ENCODE measurements at places on chromosomes 5 and 9. TPM values are rescaled to one million over a fixed set of nuclear protein-coding genes. Genes with fewer than 3 reads are reported as not detected.

The CEL gene
- 1.9 TPM for total RNA-seq

The EXOSC3 gene
- total RNA-seq: 39.1 TPM

The CCDC171 gene
- 1.6 TPM for total RNA-seq

The HABP4 gene
- total RNA-seq: 11.7 TPM

DNA sequence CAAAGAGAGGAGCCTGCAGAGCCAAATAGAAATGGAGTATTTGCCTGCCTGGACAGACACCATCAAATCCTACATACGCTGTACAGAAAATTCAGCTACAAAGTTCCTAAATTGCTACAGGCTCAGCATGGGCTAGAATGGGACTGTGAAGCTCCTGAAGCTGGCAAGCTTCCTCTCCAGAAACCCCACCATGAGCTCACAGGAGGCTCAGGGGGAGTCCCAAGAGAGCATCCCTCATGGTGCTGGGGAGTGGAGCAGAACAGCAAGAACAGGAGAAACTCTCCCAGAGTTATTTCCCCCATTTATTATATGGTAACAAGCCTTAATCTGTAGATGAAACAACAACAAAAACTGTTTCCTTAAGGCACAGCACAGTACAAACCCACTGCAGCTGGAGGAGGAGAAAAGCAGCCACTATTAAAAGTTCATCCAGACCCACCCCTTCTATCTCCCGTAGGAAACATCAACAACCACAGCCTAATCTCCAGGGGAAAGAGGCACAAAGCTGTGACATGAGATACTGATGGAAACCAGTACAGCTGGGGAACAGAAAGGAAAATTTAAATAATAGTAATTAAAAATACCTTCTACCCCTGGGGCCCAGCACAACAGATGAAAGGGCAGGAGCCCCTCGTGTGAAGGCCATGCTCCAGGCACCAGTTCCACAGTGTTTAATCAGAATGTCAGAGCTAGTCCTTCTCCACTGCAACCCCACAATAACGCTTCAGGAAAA lies 548.5 kb downstream of the MTRR start:
- H3K36me3 ChIP-seq: no peaks in the 10 kb centered on the region
- no peaks in the 10 kb centered on the region for H3K4me1 ChIP-seq
- no peak overlapping the region for H3K4me3 ChIP-seq
- H3K27me3 ChIP-seq: no peaks in the 10 kb centered on the region
- H3K27ac ChIP-seq: no peak overlapping the region

DNA sequence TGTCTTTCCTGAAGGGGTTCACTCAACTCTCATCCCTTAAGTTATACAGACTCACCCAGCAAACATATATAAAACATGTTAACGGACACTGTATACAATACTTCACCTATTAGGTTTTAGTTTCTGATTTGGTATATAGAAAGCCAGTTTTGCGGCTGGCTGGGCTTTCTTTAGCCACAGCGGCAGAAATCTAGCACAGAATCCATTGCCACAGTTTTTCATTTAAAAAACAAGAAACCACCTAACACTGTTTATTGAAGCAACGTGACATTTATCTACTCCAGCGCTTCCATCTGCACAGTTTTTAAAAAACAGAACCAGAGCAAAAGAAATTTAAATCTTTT lies 67.3 kb downstream of the SNX30 start:
- no peak for DNase-seq
- H3K4me1 ChIP-seq: no peaks in the 10 kb centered on the region
- no peaks in the 10 kb centered on the region for H3K36me3 ChIP-seq
- no peak overlapping the region for H3K4me3 ChIP-seq

DNA sequence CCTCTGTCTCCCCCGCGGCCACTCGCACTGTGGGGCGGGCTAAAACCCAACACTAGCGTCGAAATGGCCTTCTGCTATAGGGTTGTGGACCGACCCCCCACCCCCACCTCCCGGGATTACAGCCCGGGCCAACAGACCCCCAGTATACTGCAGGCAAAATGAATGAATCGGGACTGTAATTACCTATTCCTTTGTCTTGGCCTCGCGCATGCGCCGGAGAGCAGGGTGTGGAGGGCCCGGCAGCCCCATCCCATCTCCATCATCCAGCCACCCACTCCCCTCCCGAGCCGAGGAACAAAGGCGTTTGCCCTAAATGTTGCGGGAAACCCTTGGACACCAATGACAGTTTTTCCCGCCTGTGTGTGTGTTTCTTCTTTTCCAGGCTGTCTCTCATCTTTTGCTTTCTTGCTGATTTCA lies 1.6 kb downstream of the BASP1 start:
- peaks cover 24% of the 10 kb centered on the region for H3K4me1 ChIP-seq
- peak overlapping the region; percentile 99 for H3K4me3 ChIP-seq
- DNase-seq: peak; percentile 61

- H3K36me3 ChIP-seq: no peaks in the 10 kb centered on the region
- no peak overlapping the region for H3K4me3 ChIP-seq
- no peak for DNase-seq
- H3K4me1 ChIP-seq: no peaks in the 10 kb centered on the region
- H3K27me3 ChIP-seq: no peaks in the 10 kb centered on the region
- no peak overlapping the region for H3K27ac ChIP-seq
Measured at GRCh38 chr9:86177995-86178394, 78.6 kb upstream of the GOLM1 start.

GRCh38 chr5:104126980-104127379 lies 564.4 kb upstream of the NUDT12 start:
- no peak overlapping the region for H3K27ac ChIP-seq
- no peak for DNase-seq
- no peak overlapping the region for H3K4me3 ChIP-seq
- H3K27me3 ChIP-seq: no peaks in the 10 kb centered on the region

DNA sequence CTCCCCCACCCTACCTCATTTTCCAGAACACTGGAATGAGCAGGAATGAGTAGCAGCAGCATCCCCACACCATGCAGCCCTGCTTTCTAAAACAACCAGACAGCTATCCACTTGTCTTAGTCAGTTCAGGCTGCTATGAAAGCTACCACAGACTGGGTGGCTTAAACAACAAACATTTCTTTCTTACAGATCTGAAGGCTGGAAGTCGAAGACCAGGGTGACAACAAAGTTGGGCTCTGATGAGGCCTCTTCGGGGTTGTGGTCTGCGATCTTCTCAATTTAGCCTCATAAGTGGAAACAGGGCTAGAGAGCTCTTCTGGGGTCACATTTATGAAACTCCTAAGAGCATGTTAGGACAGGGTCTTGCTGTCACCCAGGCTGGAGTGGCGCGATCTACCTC lies 38.9 kb downstream of the LPAR1 start:
- no peaks in the 10 kb centered on the region for H3K27me3 ChIP-seq
- H3K4me3 ChIP-seq: no peak overlapping the region
- H3K4me1 ChIP-seq: no peaks in the 10 kb centered on the region
- no peaks in the 10 kb centered on the region for H3K36me3 ChIP-seq
- H3K27ac ChIP-seq: no peak overlapping the region

GRCh38 chr5:68949256-68949655 lies 144.6 kb upstream of the SLC30A5 start:
- no peak for DNase-seq
- peaks cover 6% of the 10 kb centered on the region for H3K27me3 ChIP-seq
- H3K36me3 ChIP-seq: no peaks in the 10 kb centered on the region
- H3K27ac ChIP-seq: no peak overlapping the region

DNA sequence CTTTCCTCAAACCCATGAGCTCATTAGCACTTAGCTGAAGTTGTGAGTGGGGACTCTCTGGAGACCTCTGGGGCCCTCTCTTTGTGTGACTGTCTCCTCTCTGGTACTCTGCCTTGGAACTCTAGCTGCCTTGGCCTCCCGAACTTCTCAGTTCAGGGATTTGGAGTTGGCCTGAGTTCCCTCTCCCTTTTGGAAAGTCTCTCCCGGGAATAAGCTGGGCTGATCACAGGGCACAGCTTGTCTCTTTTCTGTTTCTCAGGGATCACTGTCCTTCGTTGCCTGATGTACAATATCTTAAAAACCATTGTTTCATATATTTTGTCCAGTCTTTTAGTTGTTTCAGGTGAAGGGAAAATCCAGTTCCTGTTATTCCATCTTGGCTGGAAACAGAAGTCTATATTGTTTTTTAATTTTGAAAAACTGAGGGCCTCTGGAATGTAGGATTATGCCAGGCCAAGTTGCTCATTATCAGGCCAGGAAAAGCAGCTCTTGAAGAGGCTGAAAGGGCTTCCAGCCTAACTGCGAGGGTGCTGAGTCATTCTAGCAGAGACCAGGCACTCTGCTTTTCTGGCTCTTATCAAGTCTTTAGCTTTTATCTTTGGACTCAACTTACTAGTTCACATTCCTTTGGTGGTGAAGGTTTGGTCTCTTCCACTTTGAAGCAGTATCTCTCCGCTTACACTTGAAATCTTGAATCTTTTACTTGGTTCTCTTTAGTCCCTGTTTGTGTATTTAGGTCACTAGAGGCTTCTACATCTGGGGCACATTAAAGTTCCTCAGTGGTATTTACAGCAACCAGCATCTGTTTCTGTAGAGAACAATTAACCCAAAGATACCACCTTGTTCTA lies 8.4 kb upstream of the RGS3 start:
- peak overlapping the region; percentile 94 for H3K27ac ChIP-seq
- no peaks in the 10 kb centered on the region for H3K36me3 ChIP-seq
- H3K27me3 ChIP-seq: no peaks in the 10 kb centered on the region
- DNase-seq: peak; percentile 97
- H3K4me3 ChIP-seq: no peak overlapping the region
- H3K4me1 ChIP-seq: peaks cover 22% of the 10 kb centered on the region

GRCh38 chr9:79166005-79166404 lies 405.8 kb upstream of the TLE4 start:
- H3K4me1 ChIP-seq: no peaks in the 10 kb centered on the region
- H3K27me3 ChIP-seq: no peaks in the 10 kb centered on the region
- no peak overlapping the region for H3K27ac ChIP-seq
- no peak for DNase-seq

DNA sequence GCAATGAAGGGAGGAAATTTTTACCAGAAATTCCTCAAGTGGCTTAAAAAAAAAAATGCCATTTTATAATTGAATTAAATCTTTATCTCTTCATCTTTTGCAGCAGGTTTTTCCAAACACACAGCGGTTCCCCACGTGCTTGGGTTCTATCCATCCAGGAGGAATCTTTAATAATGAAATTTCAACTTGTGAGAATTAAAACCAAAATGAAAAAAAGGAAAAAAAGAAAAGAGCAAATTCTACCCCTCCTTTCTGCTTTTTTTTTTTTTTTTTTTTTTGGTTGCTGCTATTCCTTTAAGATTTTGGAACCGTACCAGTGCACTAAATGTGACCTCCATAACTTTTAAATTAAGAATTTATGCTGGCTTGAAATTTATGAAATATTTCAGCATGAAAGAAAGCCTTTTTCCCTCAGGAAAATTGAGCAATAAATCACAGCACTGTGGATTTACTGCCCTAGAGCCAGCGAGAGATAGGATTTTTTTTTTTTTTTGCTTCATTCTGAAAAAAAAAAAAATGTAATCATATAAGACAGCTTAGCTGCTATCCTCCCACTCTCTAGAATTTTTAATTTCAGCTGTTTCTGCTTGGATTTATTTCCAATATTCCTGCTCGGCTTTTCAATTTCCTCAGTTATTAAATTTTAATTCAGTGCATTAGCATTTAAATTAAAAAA lies 88.5 kb downstream of the ZNF618 start:
- no peak overlapping the region for H3K27ac ChIP-seq
- DNase-seq: no peak
- no peak overlapping the region for H3K4me3 ChIP-seq
- H3K27me3 ChIP-seq: no peaks in the 10 kb centered on the region
- peaks cover 13% of the 10 kb centered on the region for H3K4me1 ChIP-seq
- H3K36me3 ChIP-seq: peaks cover 3% of the 10 kb centered on the region

DNA sequence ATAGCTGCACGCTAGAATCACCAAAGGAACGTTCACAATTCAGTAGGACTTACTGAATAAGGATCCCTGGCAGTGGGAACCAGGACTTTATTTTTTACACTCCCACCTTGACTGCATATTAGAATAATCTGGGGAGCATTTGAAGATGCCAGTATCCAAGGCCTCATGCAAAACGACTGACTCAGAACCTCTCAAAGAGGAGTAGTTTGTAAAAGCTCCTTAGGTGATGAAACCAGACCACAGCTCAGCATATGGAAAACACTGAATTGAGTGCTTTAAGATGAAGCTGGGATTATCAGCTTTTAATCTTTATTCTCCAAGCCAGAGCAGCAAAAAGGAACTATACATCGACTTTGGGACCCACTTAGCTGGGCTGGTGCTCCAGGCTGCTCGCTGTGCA lies 288.3 kb downstream of the MLLT3 start:
- no peaks in the 10 kb centered on the region for H3K4me1 ChIP-seq
- H3K27ac ChIP-seq: no peak overlapping the region
- DNase-seq: no peak
- no peaks in the 10 kb centered on the region for H3K36me3 ChIP-seq
- no peak overlapping the region for H3K4me3 ChIP-seq
- peaks cover 2% of the 10 kb centered on the region for H3K27me3 ChIP-seq

DNA sequence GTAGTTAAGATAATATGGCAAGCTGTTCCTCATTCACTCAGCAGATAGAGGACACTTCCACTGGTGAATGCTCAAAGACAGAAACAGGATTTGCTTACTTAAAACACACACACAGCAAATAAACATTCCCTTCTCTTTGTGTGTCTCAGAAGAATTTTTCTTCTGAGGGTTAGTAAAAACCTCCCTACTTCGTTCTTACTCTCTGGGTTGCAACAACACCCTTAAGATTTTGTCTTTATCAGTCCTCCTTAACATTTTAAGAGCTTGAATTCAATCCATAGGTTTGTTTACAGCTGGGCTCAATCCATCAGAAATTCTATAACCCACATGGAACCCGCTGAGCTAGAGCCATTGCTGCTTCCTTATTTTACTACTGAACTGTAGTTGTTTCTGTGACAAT lies 237.4 kb upstream of the PIK3R1 start:
- DNase-seq: no peak
- H3K27ac ChIP-seq: no peak overlapping the region
- no peak overlapping the region for H3K4me3 ChIP-seq

- H3K4me1 ChIP-seq: peaks cover 11% of the 10 kb centered on the region
- H3K27me3 ChIP-seq: no peaks in the 10 kb centered on the region
- H3K4me3 ChIP-seq: no peak overlapping the region
- no peaks in the 10 kb centered on the region for H3K36me3 ChIP-seq
- DNase-seq: no peak
- no peak overlapping the region for H3K27ac ChIP-seq
Measured at GRCh38 chr5:59351076-59351794, 542.3 kb downstream of the PDE4D start.

GRCh38 chr5:94192658-94193391 lies 425.6 kb downstream of the KIAA0825 start:
- no peak overlapping the region for H3K4me3 ChIP-seq
- no peak overlapping the region for H3K27ac ChIP-seq
- DNase-seq: no peak
- no peaks in the 10 kb centered on the region for H3K4me1 ChIP-seq

- H3K27me3 ChIP-seq: peaks cover 18% of the 10 kb centered on the region
- H3K27ac ChIP-seq: no peak overlapping the region
- H3K4me1 ChIP-seq: no peaks in the 10 kb centered on the region
- H3K36me3 ChIP-seq: no peaks in the 10 kb centered on the region
Measured at GRCh38 chr9:132787748-132788159, 90.3 kb downstream of the AK8 start.

GRCh38 chr5:8081179-8081578 lies 212.2 kb downstream of the MTRR start:
- no peaks in the 10 kb centered on the region for H3K4me1 ChIP-seq
- H3K4me3 ChIP-seq: no peak overlapping the region
- no peaks in the 10 kb centered on the region for H3K36me3 ChIP-seq
